ENCODE measurements at places on chromosomes 3 and 15. TPM values are rescaled to one million over a fixed set of nuclear protein-coding genes. Genes with fewer than 3 reads are reported as not detected.

Gene STARD5
- 6.5 TPM for polyA plus RNA-seq

Gene HGD
- 1.1 TPM for polyA plus RNA-seq

Gene MYRIP
- polyA plus RNA-seq, result 0.40 TPM

DNA sequence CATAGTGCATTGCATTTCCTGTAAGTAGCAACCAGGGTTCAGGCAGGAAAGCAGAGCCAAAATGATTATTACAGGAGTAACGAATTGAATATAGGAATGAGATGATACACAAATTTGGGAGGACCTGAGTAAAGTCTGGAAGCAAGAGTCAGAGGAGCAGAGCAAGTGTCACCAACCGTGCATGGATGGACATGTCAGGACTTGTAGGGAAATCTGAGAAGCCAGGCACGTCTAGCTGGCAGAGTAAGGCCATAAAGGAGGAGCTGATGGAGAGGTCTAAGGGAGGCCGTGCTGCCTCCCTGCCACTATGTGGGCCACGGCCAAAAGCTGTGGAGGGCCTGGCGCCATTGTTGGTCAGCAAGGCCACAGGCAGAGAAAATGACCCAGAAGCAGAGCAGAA lies 22.4 kb downstream of the GJD2 start:
- no peak for DNase-seq

GRCh38 chr3:168678730-168679129 lies 583.0 kb upstream of the GOLIM4 start:
- no peak for DNase-seq

GRCh38 chr3:34283751-34284150 lies 485.3 kb downstream of the PDCD6IP start:
- no peak for DNase-seq
